ENCODE measurements at places on chromosomes 4 and X.

DNA sequence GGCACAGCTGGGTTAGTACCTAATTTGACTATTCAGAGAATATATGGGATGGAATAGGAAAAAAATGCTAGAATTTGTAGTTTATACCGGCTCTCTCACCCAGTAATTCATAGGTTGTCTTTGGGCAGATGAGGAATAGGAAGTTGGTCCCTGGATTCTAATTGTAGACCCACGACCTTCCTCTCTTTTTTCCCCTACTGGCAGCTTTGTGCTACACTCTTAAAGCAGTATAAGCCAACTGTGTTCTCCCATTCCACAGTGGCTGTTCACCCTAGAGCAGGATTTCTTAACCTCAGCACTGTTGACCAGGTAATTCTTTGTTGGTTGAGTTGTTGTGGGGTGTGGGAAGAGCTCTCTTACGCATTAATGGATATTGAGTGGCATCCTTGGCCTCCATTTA lies 92.9 kb downstream of the FNIP2 start:
- H3K36me3 ChIP-seq, result peaks cover 47% of the 10 kb centered on the region
- no peak overlapping the region for H3K4me3 ChIP-seq
- no peak overlapping the region for H3K27ac ChIP-seq
- no peaks in the 10 kb centered on the region for H3K27me3 ChIP-seq
- no peaks in the 10 kb centered on the region for H3K4me1 ChIP-seq

DNA sequence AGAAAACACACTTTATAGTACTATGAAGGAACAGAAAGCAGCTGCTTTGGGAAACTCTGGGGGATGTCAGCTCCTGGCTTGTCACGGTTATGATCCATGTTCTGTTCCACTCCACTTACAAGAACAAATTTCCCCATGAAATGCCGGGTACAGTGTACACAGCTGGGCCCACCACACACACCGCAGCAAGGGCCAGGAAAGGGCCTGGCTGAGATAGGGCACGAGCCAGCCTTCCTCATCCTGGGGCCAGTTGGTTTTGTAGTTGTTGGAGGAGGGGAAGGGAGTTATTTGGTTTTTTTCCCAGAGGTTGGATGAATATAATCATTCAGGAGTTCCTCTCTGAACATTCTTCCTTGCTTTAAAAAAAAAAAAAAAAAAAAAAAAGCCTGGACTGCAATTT lies 56.8 kb downstream of the SEPSECS start:
- no peaks in the 10 kb centered on the region for H3K27me3 ChIP-seq
- no peaks in the 10 kb centered on the region for H3K4me1 ChIP-seq
- H3K27ac ChIP-seq, result no peak overlapping the region

- H3K27me3 ChIP-seq, result no peaks in the 10 kb centered on the region
- H3K27ac ChIP-seq, result no peak overlapping the region
- DNase-seq, result no peak
- H3K36me3 ChIP-seq, result no peaks in the 10 kb centered on the region
- no peaks in the 10 kb centered on the region for H3K4me1 ChIP-seq
Observed at GRCh38 chrX:148915474-148915873, 415.1 kb downstream of the AFF2 start.

GRCh38 chr4:6943012-6943884 lies 33.6 kb downstream of the TBC1D14 start:
- peak; percentile 73 for DNase-seq
- H3K27me3 ChIP-seq, result no peaks in the 10 kb centered on the region
- H3K36me3 ChIP-seq, result peaks cover 15% of the 10 kb centered on the region
- H3K4me3 ChIP-seq, result no peak overlapping the region

GRCh38 chr4:154310578-154310977 lies 181.0 kb downstream of the DCHS2 start:
- H3K27me3 ChIP-seq, result no peaks in the 10 kb centered on the region
- H3K27ac ChIP-seq, result no peak overlapping the region
- no peak overlapping the region for H3K4me3 ChIP-seq

DNA sequence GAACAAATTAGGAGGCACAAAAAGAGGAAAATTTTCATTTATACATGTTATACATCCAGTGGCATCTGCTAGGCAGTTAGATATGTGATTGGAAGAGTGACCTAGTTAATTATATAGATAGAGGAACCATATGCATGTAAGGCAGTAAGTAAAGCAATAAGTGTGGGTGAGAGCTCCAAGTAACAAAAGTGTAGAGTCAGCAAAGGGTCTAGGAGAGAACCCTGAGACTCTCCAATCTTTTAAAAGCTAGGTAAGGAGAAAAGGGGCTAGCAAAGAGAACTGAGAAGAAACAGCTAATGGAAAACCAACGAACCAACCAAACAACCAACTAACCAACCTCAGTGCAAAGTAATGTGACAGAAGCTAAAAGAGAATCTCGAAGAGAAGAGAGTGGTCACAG lies 3.8 kb upstream of the CFAP299 start:
- no peak for DNase-seq
- H3K4me1 ChIP-seq, result peaks cover 18% of the 10 kb centered on the region
- no peak overlapping the region for H3K4me3 ChIP-seq
- no peaks in the 10 kb centered on the region for H3K36me3 ChIP-seq
- peaks cover 68% of the 10 kb centered on the region for H3K27me3 ChIP-seq

- H3K4me3 ChIP-seq, result peak within 1 kb of the TSS; percentile 48
- H3K27me3 ChIP-seq, result peaks cover 20% of the 10 kb centered on the region
- H3K4me1 ChIP-seq, result peaks cover 4% of the 10 kb centered on the region
- peak; percentile 93 for DNase-seq
- peak within 1 kb of the TSS; percentile 80 for H3K27ac ChIP-seq
Observed at GRCh38 chr4:114598191-114599121, at the start of gene UGT8. UGT8 (plus strand) TSS chr4:114598807; CDS start chr4:114622881, 24,074 bp downstream.

DNA sequence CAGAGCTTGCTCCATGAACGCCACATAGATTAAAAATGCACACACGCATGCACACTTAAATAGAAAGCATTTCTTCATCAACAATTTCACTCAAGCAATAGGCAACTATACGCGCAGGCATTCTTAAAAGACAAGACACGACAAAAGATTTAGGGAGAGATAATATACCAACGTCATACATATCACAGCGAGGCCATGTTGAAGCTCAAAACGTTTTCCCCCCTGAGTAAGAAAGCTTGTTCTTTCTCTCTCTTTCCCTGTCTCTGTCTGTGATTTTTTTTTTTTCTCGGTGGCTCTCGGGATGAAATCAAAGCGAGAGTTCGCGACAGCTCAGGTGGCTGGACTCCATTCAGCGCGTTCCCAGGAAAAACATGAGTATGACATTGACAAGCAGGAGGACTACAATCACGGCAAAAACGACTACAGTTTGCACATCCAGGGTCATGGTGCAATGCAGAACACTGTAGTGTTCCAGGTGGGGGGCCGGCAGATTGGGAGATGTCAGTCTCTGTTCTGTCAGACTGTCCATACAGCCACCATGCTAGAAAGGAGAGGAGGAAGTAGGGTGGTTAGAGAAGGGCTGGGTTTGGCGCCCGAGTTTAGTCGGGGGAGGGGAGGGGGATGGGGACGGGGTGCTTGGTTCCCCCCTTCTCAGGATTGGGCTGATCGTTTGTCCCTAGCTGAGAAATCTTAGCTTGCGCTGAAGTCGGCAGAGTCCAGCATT lies 30.7 kb downstream of the ARHGEF9 start:
- peaks cover 31% of the 10 kb centered on the region for H3K4me1 ChIP-seq
- peak overlapping the region; percentile 80 for H3K4me3 ChIP-seq
- no peaks in the 10 kb centered on the region for H3K27me3 ChIP-seq
- H3K27ac ChIP-seq, result peak overlapping the region; percentile 80

GRCh38 chrX:103536071-103536470 lies 16.8 kb upstream of the RAB40A start:
- no peak for DNase-seq
- no peaks in the 10 kb centered on the region for H3K4me1 ChIP-seq
- no peak overlapping the region for H3K4me3 ChIP-seq
- H3K27me3 ChIP-seq, result no peaks in the 10 kb centered on the region
- no peaks in the 10 kb centered on the region for H3K36me3 ChIP-seq

GRCh38 chr4:99934891-99935290 lies 11.5 kb downstream of the DNAJB14 start:
- H3K4me3 ChIP-seq, result no peak overlapping the region
- no peaks in the 10 kb centered on the region for H3K27me3 ChIP-seq
- no peak overlapping the region for H3K27ac ChIP-seq
- DNase-seq, result no peak

- H3K27ac ChIP-seq, result no peak overlapping the region
- no peaks in the 10 kb centered on the region for H3K36me3 ChIP-seq
- no peak for DNase-seq
- H3K4me1 ChIP-seq, result no peaks in the 10 kb centered on the region
Observed at GRCh38 chr4:13900780-13901179, 273.3 kb upstream of the BOD1L1 start.

All from spleen (tissue), 13 donors.